ENCODE measurements at places on chromosomes 12 and 14.

- no peak for DNase-seq
Observed at GRCh38 chr12:31018790-31019505, 54.7 kb upstream of the DDX11 start.

DNA sequence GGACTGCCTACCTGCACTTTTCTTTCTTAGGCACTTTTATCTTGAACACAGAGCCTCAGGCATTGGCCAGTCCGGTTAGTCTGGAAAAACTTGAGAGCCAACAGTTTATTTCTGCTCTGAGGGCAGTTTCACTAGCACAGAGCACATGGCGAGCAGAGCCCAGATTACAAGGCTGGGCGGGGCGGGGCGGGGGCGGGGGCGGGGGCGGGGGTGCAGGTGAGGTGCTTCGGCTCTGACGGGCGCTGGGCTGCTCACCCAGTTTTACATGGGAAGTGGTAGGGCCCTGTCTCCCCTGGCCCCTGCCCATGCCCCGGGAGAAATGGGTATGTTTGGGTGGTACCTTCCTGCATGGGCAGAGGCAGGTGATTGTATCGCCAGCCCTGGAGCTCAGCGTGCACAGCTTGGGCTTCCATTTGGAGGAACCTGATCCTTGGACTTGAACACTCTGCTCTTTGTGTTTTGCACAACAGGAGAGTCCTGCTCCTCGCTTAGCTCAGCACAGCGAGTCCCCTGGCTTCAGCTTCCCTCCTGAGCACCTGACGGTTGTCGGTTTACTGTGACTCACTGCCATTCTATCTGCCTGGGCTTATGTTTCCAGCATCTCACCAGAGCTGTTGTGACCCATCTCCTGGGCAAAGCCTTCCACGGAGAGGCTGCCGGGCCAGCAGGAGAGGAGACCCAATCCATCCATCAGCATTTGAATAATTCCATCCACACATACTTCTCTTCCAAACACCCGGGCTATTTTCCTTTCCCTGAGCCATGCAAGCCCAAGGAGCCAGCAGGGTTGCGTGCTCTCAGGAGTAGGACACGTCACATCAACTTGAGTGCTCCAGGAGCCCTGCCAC, 108.5 kb downstream of the ARF6 start:
- peak; percentile 48 for DNase-seq

- no peak for DNase-seq
Observed at GRCh38 chr12:27185234-27186021, 58.7 kb upstream of the STK38L start.

- DNase-seq, result no peak
Observed at GRCh38 chr14:74083161-74083560, 1.1 kb downstream of the ALDH6A1 start.

- no peak for DNase-seq
Observed at GRCh38 chr12:68915055-68915454, 17.9 kb downstream of the CPM start.

- DNase-seq, result no peak
Observed at GRCh38 chr12:76187177-76187576, 102.7 kb upstream of the NAP1L1 start.

DNA sequence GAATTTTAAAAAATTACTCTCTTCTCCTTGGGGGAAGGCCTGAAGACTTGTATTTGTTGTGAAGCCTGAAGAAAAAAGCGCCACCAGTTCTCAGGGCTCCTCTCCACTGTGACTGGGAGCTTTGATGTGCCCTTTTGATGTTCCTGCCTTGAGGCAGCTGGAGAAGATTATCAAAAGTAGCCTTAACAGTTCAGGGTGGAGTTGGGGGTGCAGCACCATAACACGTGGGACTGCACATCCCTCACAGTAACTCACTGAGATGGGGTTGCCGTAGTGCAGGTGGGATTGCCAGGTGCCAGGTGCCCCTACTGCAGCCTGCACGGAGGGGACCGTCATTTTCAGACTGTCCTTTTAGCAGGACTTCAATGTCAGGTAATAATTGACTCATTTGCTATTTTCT, 474.1 kb downstream of the ETNK1 start:
- DNase-seq, result no peak

GRCh38 chr12:13609894-13610679, 371.3 kb downstream of the GRIN2B start:
- DNase-seq, result no peak

GRCh38 chr14:89853936-89854693, 100.4 kb downstream of the EFCAB11 start:
- no peak for DNase-seq

- no peak for DNase-seq
Observed at GRCh38 chr14:85415015-85415712, 114.8 kb upstream of the FLRT2 start.

- no peak for DNase-seq
Observed at GRCh38 chr14:73752297-73752992, 38.3 kb upstream of the PNMA1 start.
